ENCODE measurements at places on chromosomes 3 and 15. TPM values are rescaled to one million over a fixed set of nuclear protein-coding genes. Genes with fewer than 3 reads are reported as not detected.

DNA sequence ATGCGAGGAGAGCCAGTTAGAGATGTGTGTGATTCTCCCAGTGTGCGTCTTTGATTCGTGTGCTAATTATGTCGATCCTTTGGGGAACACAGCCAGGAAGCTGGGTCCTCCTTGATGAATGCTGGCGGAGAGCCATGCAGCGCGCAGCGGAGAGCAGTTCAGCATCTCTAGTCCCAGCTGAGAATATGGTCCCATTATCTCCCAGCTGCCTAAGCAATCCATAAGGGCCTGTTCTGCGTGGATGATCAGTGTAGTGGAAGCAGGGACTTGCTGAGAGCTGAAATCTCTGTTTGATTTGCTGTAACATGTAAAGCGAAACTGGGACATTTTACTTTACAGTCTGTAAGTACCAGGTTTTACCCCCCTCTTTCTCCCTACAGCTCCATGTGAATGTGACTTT is 412.7 kb downstream of the CNTN4 start:
- no peak for DNase-seq

CHL1 gene
- polyA plus RNA-seq = not detected

ZPLD1 gene
- 0.07 TPM for polyA plus RNA-seq

GRCh38 chr3:44106756-44107155 is 134.9 kb upstream of the TOPAZ1 start:
- no peak for DNase-seq

ROBO2 gene
- polyA plus RNA-seq = 4.2 TPM

DNA sequence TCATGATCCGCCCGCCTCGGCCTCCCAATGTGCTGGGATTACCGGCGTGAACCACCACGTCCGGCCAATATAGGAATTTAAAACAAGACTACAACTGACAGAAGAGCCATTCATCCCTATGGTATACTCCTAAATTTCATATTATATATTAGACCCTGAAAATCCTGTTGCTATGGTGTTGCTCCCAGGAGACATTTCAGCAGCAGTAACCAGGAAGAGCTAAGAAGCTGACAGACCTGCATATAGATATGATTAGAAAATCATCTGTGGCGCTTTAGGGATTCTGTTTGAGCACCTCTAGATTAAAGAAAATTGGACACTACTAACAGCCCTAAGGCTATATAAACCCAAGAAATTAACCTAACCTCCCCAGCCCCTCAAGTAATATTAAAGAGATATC is 38.8 kb downstream of the TBL1XR1 start:
- no peak for DNase-seq

GRCh38 chr15:89167267-89168176 is 53.9 kb downstream of the RLBP1 start:
- DNase-seq = no peak

GOLGA6A gene
- polyA plus RNA-seq = 0.22 TPM

DNA sequence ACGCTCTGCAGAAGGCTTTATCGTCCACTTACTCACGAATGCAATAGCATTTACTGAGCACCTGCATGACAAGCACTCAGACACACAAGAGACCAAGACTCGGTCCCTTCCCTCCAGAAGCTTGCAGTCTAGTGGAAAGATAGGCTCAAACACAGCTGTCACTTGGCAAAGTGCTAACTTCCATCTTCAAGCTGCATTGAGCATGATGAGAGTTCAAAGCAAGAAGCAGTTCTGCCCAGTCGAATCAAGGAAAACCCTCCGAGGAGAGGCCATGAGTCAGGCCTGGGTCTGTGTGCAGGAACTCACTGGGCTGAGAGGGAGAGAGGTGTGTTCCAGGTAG is 51.5 kb downstream of the C3orf20 start:
- DNase-seq = peak; percentile 15

GRCh38 chr3:21551019-21551418 is 200.0 kb downstream of the ZNF385D start:
- no peak for DNase-seq

- DNase-seq = no peak
These were observed 59.5 kb downstream of the ZNF609 start for GRCh38 chr15:64519897-64520296.

FETUB gene
- polyA plus RNA-seq = 0.31 TPM

FGF12 gene
- polyA plus RNA-seq = 15.5 TPM

DNA sequence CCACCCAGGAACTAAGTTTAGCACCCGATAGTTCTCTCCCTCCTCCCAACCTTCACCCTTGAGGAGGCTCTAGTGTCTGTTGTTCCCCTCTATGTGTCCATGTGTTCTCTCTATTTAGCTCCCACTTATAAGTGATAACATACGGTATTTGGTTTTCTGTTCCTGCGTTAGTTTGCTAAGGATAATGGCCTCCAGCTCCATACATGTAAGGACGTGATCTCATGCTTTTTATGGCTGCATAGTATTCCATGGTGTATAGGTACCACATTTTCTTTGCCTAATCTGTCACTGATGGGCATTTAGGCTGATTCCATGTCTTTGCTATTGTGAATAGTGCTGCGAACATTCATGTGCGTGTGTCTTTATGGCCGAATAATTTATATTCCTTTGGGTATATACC is 66.9 kb upstream of the TRA2B start:
- no peak for DNase-seq

DNA sequence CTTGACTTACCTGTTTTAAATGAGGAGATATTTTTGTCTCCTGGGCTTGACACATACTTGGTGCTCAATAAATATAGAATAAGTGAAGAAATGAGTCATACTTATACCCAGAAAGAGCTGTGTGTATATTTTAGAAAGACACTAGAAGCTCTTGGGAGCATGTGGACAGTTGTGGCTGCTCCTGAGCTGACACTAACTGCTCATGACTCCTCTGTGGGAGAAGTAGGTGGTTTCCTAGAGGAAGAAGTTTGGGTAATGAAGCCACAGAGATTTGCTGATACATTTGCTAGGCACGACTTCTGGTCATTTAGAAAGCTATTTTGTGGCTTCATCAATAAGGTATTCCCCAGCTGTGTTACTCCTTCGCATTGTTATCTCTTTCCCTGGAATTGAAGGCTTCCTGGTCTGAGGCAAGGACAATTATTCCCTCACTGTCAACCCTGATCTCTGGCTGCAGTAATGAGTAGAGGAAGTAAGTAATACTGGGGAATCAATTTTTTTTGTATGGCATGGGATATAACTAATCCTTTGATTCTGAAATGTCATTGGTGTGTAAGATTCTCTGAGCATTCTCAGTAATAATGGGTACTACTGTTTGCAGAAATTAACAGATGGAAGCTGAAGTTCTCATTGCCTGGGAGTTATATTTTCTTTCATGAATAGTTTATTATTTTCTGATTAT is 79.6 kb upstream of the DCBLD2 start:
- DNase-seq = no peak

ITGA11 gene
- 6.4 TPM for polyA plus RNA-seq

- DNase-seq = no peak
These were observed 55.8 kb downstream of the DAPK2 start for GRCh38 chr15:63990454-63990853.

ZKSCAN7 gene
- 8.9 TPM for polyA plus RNA-seq

ULK3 gene
- 40.2 TPM for polyA plus RNA-seq

GRCh38 chr3:7272203-7272602 is 411.3 kb downstream of the GRM7 start:
- DNase-seq = no peak

GRCh38 chr3:47019201-47019600 is 39.7 kb downstream of the NBEAL2 start:
- DNase-seq = no peak

- DNase-seq = no peak
These were observed 11.3 kb downstream of the LDHAL6B start for GRCh38 chr15:59217876-59218498.

ENTPD3 gene
- polyA plus RNA-seq = 0.47 TPM

GRCh38 chr3:183259087-183259486 is 6.0 kb downstream of the B3GNT5 start:
- DNase-seq = no peak

- no peak for DNase-seq
These were observed 1173.6 kb downstream of the OTOL1 start for GRCh38 chr3:162670181-162670580.

DNA sequence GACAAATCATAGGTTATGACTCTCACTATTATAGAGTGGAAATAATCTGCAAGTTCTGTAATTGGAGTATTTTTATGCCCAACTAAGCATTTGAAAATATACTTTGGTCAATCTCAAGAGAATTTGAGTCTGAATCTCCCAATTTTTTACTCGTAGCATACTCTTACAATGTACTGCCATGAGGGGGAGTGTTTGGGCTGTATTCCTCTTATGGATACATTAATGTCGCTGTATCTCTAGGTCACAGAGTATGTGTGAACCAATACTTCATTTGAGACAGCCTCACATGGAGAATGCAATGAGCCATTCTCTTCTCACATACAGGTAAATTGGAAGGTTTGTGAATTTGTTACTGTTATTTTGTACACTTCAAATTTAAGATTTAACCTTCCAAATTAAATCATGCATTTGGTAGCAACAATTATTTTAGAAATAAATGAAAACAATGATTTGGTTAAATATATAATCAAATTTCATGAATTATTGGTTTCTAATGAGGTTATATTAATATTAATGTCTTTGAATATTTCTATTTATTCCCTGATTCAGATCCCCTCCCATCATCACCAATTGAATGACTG is 5.5 kb upstream of the CD200 start:
- DNase-seq = peak; percentile 67

- peak; percentile 100 for DNase-seq
These were observed at the start of gene ZBTB11 for GRCh38 chr3:101676765-101677435. Gene ZBTB11 (minus strand): TSS chr3:101677132. CDS start chr3:101676914, 218 bp downstream.

DNA sequence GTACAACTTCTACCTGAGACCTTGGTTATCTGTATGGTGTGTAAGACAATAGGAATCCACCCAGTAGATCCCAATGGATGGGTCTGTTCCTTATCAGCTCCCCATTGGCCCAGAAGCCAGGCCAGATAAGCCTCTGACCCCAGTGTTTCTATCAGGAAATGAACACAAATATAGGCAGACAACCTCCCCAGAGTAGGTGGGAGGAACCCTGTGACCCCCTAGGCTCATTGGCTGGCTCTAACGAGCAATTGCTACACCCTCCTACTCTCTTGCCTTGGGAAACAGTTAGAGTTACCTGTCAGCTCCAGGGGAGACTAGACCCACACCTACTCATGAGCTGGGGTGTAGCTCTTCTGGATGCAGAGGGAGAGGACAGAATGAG is 299.9 kb downstream of the UACA start:
- DNase-seq = no peak

ASB14 gene
- polyA plus RNA-seq = 0.34 TPM

CFAP44 gene
- polyA plus RNA-seq = 20.4 TPM

DNA sequence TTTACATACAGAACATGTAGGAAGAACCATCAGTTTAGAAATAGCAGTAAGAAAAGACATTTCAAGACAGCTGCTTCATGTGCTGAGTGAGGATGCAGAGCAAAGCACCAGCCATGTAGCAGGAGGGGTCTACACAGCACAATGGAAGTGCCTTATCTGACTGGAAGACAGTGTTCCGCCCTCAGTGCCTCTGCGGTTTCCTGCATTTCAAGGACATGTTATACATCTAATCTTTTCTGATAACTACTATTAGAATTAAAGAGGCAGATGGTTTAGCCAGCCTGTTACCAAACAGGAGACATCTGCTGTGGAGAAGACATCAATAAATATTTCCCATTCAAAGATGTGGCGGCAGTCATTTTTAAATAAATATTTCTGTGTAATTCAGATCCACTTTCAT is 10.6 kb downstream of the LSG1 start:
- DNase-seq = no peak

ST8SIA2 gene
- polyA plus RNA-seq = 18.6 TPM

GRCh38 chr3:184145111-184145524 is 10.0 kb downstream of the EIF2B5 start:
- DNase-seq = peak; percentile 83

DNA sequence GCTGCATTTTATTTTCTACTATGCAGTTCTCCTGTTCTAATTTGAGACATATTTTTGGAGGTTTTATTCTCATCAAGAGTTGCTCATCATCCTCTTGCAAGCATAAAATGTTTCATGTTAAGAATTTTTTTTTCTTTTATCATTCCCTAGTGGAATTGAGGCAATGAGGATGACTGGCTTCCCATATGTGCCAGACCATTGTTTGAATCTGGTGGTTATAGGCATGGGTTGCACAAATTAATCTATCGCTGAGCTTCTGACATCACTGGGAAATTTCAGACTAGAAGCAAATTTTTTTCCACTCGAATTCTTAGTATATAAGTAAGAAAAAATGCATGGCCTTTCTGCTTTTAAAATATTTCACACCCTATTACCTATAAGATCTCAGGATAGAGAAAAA is 279.1 kb upstream of the PLSCR5 start:
- DNase-seq = no peak

DNA sequence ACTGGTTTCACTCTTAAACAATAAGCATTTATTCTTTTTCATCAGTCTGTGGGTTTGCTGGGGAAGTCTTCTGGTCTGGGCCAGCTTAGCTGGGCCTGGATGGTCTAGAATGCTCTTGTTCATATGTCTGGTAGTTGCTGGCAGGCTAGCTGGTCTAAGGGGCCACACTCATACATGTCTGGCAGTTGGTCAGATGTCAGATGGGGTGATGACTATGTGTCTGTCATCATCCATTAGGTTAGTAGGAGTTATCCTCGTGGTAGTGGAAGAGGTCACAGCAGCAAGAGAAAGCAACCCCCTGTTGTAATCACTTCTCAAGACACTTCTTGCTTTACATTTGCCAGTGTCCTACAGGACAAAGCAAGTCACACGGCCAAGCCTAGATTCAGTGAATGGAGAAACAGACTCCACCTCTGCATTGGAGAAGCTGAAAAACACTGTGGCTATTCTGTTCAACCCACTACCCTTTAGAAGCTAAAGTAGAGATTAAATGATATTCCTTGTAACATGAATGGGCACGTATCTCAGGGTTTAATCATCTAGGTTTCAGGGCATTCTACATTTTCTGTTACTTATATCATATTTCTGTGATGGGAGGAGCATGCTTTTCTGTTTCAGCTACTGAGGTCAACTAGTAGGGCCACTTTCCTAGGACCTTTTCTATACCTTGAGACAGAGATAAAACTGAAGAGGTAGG is 5.5 kb upstream of the ARID3B start:
- DNase-seq = no peak

- DNase-seq = peak; percentile 86
These were observed 228.7 kb downstream of the SLCO3A1 start for GRCh38 chr15:92082006-92082843.

DNA sequence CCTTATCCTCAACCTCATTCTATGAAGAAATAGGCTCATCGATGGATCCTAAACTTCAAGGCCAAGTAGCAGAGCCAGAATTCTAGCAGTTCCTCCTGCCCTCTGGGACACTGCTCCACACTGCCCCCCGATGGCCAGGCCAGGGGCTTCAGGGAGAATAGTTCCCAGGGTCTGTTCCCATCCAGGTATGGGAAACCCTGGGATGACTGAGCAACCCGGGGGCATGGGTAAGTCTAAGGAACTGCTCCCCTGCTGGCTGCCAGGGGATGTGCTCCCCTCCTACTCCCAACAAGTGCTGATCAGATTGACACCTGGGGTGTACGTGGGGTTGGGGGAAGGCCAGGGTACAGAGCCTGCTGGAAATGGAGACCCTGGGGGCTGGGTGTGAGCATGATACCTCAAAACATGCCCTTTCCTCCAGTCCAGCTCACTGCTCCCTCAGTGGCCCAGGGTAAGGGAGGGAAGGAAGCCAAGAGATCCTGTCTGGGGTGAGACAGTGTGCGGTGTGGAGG is 7.6 kb downstream of the ULK3 start:
- no peak for DNase-seq
